ENCODE measurements at places on chromosomes 16 and 17.

DNA sequence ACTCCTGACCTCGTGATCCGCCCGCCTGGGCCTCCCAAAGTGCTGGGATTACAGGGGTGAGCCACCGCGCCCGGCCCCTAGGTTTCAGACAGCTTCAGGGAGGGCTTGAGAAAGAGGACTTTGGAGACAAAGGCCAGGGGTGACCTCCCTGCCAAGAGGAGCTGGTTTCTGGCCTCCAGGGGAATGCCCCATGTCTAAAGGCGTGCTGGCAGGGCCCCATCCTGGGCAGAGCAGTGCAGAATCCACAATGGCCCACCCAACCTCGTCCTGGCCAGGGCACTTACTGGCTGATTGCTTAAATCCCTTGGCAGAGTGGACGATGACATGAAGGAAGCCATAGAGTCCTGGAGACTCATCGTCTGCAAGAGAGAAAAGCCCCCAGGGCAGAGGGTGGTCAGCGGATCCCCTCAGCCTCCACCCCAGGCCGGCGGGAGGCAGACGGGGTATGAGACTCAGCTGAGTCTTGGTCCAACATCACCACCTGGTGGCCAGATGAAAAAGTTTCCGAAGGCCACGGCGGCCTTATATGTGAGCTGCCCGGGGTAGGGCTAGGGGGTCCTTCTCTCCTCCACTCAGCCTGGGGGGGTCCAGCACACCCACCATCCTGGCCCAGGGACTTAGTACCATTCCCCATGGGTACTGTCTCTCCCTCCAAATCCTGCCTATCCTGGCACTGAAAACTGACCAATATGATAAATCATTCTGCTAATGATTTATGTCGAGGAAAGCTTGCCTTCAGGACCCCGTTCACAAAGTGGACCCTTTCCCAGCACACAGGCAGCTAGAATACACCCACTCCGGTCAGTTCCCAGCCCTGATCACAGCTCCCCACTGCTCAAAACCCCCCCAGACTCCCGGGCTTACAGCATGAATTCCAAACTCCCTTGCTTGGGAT, 59.1 kb downstream of the TIMM22 start:
- no peak for DNase-seq

GRCh38 chr16:63326736-63327339, 1290.6 kb upstream of the CDH8 start:
- no peak for DNase-seq

- no peak for DNase-seq
Measured at GRCh38 chr17:47993031-47993564, 22.2 kb downstream of the CDK5RAP3 start.

DNA sequence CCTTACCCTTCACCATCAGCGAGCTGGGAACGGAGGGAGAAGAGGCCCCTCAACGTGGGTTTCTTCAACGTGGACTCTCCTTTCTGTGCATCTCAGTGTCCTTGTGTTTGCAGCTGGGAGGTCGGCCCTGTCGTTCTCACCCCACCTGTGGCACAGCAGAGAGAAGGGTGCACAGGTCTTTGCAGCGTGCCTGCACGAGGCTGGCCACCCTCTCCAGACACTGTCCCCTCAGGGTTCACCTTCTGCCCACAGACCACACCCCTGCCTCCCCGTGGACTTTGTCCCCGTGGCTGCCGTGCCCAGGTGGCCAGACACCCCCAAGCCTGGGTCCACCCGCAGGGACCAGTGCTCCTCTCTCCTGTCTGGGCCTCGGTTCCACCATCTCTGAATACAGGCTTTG, 7.3 kb upstream of the WDR45B start:
- no peak for DNase-seq

- DNase-seq = no peak
Measured at GRCh38 chr17:77223642-77224420, 83.1 kb downstream of the SEC14L1 start.

DNA sequence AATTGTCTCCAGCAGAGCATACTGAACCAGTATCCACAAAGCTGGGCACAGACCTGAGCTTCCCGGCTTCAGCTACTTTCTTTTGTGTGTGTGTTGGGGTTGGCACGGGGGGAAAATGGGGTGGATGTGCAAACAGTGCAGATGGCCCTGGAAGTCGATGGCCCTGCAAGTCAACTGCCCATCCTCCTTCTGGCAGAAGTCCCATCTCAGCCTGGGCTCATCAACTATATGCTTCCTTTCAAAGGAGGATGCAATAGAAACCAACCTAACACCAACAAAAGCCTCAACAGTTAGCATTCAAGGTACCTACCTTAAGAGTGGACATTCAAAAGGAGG, 55.7 kb downstream of the SOX9 start:
- DNase-seq = no peak

GRCh38 chr16:64116151-64116550, 1005.7 kb downstream of the CDH11 start:
- no peak for DNase-seq

DNA sequence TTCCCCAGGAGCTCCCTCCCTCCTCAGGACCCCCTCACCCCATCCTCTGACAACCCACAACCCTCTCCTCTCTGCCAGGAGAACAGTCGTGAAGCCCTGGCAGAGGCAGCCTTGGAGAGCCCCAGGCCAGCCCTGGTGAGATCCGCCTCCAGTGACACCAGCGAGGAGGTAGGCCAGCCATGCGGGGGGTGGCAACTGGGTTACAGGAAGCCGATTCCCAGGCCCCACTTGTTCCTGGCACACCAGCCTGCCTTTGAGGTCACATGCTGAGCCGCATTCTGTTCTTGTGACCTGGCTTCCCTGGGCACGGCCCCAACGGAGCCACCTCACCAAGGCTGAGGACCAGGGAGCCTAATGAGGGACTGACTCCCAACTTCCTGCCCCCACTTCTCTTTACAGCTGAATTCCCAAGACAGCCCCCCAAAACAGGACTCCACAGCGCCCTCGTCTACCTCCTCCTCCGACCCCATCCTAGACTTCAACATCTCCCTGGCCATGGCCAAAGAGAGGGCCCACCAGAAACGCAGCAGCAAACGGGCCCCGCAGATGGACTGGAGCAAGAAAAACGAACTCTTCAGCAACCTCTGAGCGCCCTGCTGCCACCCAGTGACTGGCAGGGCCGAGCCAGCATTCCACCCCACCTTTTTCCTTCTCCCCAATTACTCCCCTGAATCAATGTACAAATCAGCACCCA, 7.9 kb downstream of the NAT9 start:
- no peak for DNase-seq
